AG08396 (cell line): ENCODE measurements at places on chromosomes 7 and 10.

DNA sequence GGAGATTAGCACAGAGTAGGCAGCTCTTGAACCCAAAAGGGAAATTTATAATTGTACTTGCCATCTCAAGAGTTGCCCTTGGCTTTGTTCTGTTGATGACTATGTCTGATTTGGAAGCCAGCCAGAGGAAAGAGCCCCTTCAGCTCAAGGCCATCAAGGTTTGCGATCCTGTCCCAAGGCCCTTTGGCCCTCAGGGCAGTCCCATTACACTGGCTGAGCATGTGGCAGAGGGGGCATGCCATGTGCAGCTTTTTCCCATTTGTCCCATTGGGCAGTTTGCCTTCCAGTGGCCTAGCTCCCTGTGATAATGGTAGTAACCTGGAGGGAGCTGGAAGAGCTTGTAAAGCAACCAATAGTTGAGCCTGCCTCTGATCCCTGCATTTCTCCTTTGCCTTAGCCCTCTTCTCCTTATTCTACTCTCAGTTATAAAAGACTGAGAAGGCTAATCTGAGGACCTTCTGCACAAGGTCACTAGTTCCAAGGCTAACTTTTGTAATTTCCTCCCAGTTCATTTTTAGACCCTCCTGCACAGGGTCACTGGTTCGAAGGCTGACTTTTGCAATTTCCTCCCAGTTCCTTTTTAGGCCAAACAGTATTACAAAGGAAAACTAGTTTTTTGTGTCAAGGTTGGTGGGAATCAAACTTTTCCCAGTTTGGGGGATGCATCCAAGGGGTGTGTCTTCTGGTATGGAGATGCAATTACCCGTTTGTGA lies 31.0 kb upstream of the ARHGAP12 start:
- DNase-seq, result no peak

DNA sequence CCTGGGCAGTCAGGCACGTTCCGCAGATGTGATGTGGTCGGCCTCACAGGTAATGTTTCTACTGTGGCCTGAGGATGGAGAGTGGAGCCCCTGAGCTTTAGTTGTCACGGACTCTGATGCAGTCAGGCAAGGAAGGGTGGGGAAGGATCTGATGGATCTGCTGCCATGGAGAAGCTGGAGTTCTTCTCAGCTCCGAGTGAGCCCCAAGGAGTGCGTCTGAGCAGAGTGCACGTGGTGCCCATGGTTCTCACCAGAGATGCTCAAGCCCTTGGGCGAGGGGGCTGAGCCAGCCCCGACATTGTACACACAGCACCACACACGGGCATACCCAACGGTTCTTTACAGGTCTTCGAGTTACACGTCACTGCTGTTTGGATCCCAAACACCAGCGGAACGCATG lies 192.5 kb downstream of the EBF3 start:
- DNase-seq, result no peak

- DNase-seq, result no peak
These were observed 64.6 kb downstream of the GSAP start for GRCh38 chr7:77351539-77352004.

GRCh38 chr7:48637382-48637781 lies 287.0 kb upstream of the CDC14C start:
- no peak for DNase-seq

GRCh38 chr10:102757323-102757722 lies 13.6 kb downstream of the WBP1L start:
- no peak for DNase-seq

DNA sequence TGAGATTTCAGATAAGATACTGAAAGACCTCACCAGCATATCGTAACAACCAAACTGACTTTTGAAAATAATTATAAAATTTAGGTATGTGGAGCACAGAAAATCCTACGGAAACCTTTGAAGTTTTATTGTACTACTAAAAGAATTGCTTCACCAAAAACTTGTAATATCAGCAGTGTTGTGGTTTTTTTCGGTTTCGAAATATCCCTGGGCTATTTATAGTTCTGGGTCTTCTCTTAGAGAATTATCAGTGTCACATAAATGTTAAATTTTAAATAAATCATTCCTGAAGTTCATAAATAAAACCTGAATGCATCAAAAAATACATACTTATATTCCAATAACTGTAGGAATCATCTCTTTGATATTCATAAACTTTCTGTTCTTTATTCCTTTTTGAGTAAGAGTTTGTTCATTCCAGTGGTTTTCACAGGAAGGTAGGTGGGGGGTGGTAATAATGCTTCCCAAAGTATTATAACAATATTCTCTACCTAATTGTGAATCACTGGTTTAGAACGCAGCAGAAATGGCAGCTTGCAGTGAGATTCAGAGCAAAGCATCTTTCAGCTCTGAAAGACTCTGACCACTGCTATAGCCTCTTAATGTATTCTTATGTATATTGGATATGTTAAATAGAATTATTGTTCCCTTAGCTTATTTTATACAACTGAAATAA lies 60.2 kb downstream of the ZNF277 start:
- no peak for DNase-seq

GRCh38 chr10:118543714-118544400 lies 51.6 kb downstream of the PRLHR start:
- DNase-seq, result peak; percentile 48

DNA sequence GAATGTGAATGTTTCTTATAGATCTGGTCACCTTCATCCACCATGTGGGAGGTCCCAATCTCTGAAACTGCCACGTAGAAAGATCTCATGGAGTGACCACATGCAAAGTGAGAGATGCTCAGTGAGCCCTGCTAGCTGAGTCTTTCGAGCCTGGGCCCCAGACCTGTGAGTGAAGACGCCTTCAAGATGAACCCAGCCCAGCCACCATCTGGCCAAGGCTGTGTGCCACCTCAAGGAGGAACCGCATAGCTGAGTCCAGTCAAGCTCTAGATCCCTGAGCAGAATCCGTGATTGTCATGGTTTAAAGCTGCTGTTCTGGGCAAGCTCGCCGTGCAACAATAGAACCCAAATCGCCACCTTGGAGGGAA lies 20.2 kb upstream of the PPIF start:
- no peak for DNase-seq

DNA sequence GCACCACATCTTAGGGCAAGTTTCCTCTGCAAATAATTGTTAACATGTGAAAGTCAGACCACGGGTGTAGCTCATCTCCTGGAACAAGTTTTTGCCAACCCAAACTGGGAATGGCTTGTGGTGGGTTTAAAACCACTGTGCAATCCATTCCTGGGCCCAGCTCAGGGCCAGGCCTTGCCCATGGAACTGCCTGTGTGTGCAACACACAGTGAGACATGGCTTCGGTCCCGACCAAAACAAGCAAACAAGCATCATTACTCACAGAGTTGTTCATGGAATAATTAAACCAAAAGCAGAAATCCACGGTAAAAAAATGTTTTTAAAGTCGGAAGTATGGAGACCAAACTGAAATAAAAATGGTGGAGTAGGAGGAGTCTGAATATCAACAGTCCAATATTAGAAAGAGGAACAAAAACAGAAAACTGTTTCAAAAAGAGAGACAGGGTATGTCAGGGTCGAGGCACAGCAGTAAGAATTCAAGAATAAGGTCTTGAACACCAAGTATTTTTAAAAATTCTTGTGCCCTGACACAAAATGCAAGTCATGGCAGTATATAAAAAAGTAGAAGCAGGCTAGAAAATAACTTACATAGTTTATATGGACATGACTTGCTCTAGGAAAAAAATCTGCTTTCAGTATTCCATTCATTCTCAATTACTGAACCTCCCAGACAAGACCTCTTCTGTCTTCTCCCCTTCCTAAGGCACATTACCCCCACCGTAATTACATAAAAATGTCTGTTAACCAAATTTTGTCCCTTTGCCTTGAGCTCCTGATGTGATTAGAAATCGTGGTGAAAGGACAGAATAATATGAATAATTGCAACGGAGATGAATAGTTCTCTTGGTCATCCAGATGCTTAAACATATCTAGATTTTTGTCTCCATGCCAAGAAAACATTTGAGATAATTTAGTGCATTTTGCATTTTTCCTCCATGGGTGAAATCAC lies 88.4 kb downstream of the FAS start:
- DNase-seq, result no peak
